Pulmonary artery endothelial cell (primary cell): ENCODE measurements at places on chromosomes 3 and 15.

GRCh38 chr15:69848096-69848495 lies 249.6 kb downstream of the TLE3 start:
- no peak for DNase-seq

- DNase-seq: no peak
Observed at GRCh38 chr3:32217339-32217738, 21.1 kb upstream of the CMTM8 start.

- no peak for DNase-seq
Observed at GRCh38 chr3:38314112-38314763, 32.1 kb downstream of the SLC22A14 start.

DNA sequence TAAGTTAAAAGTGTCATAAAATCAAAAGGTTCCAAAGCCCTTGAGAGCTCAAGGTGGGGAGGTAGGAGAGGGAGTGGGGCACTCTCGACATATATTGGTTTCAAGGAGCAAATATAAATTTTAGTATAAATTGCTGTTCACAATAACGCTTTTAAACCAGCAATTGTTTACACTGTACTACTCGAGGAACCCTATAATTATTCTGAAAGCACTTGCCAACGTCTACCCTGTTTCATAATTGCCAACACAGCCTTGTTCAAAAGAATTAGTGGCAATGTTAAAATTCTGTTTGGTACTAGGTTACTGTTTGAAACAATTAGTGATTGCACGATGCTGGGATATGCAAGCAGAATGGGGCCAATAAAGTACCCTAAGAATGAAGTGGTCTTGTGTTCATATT lies 76.3 kb upstream of the ICE2 start:
- no peak for DNase-seq

DNA sequence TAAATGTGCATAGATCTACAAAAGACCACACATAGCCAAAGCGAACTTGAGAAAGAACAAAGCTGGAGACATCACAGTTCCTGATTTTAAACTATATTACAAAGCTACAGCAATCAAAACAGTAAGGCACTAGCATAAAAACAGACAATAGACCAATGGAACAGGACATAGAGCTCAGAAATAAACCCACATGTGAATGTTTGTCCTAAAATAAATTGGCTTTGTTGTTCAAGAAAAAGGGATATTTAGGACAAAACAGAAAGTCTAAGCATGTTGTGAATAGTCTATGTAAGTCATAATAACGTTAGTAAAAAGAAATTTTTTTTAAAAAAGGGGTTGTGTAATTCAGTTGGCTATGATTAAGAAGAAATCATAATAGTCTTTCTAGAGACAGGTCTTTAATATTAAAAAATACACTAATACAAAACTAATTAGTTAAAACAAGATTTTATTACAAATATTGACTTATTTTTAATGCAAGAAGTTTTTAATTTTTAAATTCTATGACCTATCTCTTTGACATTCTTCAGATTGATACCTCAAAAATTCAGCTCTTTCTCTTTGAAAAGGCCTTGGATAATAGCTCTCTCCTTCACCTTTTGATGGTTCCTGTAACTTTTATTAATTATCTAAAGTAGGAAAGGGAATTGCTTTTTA lies 11.6 kb downstream of the TMEM212 start:
- no peak for DNase-seq

- DNase-seq: no peak
Observed at GRCh38 chr15:25368850-25369249, 70.0 kb downstream of the UBE3A start.

- no peak for DNase-seq
Observed at GRCh38 chr3:100131241-100131640, 16.9 kb upstream of the FILIP1L start.

GRCh38 chr3:48409291-48410201 lies 20.3 kb downstream of the PLXNB1 start:
- DNase-seq: no peak

DNA sequence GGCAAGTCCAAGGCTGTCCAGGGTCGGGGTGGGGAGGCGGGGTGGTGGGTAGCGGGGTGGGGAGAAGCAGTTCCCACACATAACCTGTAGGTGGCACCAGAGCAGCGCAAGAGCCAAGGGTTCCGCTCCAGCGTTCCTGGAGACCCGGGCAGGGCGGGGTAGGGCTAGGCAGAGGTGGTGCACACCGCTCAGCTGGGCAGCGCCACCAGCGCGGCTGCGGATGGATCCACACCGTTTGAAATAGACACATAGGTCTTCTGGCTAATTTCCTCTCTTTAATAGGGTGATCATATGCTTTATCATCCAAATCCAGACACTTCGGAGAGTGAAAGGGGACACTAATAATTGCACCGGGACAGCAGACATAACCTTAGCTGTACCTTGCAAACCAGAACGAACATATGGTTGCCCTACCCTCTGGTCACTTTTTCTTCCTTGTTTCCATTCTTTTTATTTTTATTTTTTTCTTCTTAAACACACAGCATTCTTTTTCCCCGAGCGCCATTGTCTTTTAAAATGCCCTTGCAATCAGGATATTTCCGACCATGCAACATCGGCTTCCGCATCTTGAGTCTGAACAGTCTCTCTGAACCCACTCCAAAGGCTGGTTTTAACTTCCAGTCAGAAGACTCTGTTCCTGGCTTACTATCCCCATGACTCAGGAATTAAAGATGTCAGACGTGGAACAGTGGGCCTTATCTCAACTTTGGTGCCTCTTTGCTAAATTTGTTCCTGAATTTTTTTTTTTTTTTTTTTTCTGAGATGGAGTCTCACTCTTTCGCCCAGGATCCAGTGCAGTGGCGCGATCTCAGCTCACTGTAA lies 12.5 kb upstream of the ZSCAN2 start:
- no peak for DNase-seq

GRCh38 chr3:82378392-82378791 lies 616.9 kb upstream of the GBE1 start:
- no peak for DNase-seq

- DNase-seq: no peak
Observed at GRCh38 chr15:52113708-52114107, 1.1 kb upstream of the BCL2L10 start.

- no peak for DNase-seq
Observed at GRCh38 chr3:113684271-113684819, 12.1 kb downstream of the USF3 start.

GRCh38 chr15:60519218-60519617 lies 40.3 kb upstream of the ICE2 start:
- DNase-seq: no peak

GRCh38 chr3:68123231-68123630 lies 468.8 kb upstream of the SUCLG2 start:
- no peak for DNase-seq

DNA sequence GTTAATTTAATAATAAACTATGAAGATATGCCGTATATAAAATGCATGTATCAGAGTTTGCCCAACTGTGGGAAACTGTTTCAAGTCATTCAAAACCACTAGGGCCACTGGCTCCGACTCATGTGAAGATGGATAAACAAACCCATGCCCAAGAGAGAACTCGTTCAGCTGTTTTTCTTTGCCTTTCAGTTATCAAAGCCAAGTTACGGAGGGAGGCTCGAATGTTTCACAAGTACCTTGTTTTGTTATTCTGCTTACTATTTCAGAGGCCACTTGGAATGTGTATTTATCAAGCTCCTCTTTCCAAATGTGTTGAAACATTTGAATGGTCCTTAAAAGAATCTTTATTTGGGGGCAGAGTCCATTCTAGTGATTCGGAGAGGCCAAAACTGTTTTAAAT lies 82.1 kb downstream of the DUT start:
- DNase-seq: no peak

GRCh38 chr3:149494022-149494758 lies 19.7 kb downstream of the TM4SF4 start:
- no peak for DNase-seq

- DNase-seq: no peak
Observed at GRCh38 chr3:71879089-71879488, 94.1 kb upstream of the PROK2 start.

DNA sequence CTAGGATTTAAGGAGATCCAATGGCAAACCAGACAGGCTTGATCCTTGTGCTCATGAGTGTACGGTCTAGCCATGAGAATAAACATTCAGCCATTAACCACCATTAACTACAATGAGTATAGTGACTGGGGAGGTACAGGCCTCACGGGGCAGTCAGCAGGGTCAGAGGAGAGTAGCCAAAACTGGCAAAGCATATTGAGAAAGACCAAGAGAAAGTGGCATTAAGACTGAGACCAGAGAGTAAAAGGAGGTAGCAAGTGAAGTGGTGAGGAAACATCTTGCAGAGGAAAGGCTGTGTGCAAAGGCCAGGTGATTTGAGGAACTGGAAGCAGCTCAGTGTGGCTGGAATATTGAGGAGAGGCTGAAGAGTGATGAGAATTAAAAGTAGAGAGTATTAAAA lies 407.2 kb upstream of the LMCD1 start:
- DNase-seq: no peak

GRCh38 chr3:139620438-139620837 lies 57.3 kb downstream of the NMNAT3 start:
- no peak for DNase-seq

- no peak for DNase-seq
Observed at GRCh38 chr3:31543375-31543774, 10.7 kb downstream of the STT3B start.

- no peak for DNase-seq
Observed at GRCh38 chr3:54916732-54917131, 11.1 kb downstream of the LRTM1 start.

DNA sequence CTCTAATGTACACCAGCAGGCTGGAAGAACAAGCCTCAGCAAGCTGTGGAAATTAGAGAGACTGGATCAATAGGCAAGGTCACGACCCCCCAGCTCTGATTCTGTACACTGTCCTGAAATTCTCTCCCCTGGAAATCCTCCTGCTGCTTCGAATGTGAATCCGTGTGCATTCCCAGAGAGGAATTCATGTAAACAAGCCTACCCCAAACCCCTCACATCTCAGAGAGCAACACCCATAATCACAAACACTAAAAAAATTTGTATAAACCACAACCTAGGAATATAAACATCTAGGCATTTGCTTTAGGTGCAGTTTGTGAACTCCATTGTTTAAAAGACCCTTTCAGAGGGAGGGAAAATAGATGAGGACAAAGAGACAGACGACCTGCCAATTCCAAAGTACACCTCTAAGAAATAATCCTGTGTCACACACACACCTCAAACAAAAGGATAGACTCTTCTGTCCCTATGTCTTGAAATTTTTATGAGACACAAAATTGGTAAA lies 325.2 kb downstream of the WDR72 start:
- no peak for DNase-seq

DNA sequence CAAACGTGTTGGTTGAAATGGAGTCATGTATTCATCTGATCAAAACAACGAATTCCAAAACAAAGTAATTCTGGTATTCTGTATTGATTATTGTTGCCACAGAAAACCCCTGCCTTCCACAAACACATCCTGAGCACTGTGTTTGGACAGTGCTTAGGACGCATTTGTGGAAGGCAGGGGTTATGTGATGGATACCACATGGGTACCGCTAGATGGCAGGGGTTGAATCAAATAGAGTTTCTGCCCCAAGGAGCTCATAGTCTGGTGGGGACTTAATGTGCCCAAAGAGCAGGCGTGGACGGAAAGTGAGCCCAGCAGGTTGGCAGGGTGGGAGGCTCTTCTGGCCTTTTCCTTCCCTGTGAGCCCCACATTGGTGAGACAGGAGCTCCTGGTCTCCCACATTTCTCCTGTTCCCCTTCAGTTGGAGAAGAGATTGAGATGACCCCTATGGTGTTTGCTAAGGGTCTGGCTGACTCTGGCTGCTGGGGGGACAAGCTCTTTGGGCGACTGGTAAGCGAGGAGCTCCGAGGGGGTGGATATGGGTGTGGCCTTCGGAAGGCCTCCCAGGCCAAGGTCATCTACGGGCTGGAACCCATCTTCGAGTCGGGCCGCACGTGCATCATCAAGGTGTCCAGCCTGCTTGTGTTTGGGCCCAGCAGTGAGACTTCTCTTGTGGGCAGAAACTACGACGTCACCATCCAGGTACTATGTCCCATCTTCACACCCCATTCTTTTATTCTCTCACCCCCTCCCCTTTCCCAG lies 22.1 kb upstream of the SLC28A1 start:
- no peak for DNase-seq

- no peak for DNase-seq
Observed at GRCh38 chr3:23203708-23204330, 692 bp downstream of the UBE2E2 start.

- DNase-seq: no peak
Observed at GRCh38 chr3:52188556-52188955, 9.4 kb upstream of the ALAS1 start.

GRCh38 chr3:53493963-53494791 lies at the start of gene CACNA1D:
Gene CACNA1D (plus strand): TSS chr3:53494611. CDS start chr3:53495167, 556 bp downstream.
- DNase-seq: no peak

GRCh38 chr3:111936967-111937366 lies 41.9 kb upstream of the ABHD10 start:
- DNase-seq: no peak

GRCh38 chr15:77625376-77625775 lies 7.3 kb downstream of the LINGO1 start:
- no peak for DNase-seq

DNA sequence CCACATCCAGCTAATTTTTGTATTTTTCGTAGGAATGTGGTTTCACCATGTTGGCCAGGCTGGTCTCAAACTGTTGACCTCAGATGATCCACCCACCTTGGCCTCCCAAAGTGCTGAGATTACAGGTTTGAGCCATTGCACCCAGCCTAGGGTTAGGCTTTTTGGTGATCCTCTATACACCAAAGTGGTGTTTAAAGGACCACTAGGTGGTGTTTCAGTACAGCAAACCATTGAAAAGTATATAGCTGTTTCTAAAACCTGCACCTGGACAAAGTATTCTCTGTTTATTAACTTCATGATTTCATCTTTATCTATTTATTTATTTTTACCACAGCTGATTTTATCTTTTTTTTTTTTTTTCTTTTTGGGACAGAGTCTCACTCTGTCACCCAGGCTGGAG lies 68.4 kb downstream of the MINDY2 start:
- no peak for DNase-seq

- no peak for DNase-seq
Observed at GRCh38 chr15:78167227-78167888, 18.2 kb downstream of the IDH3A start.

DNA sequence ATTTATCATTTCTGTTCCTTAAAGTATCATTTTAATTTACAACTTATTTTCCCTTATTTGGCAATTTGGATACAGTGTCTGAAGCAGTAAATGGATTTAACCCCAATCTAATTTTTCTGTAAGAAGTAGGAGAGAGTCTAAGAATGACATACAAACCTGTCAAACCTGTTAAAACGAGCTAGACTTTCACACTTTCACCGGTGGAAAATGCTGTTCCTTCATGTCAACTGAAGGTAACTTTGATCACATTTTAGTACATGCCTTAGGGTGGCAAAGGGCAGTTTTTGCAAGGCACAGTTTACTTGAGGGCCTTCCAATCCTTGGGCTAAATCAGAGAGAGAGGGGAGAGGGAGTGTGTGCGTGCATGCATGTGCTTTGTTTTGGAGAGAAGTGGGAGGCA lies 221.4 kb downstream of the THSD4 start:
- no peak for DNase-seq

DNA sequence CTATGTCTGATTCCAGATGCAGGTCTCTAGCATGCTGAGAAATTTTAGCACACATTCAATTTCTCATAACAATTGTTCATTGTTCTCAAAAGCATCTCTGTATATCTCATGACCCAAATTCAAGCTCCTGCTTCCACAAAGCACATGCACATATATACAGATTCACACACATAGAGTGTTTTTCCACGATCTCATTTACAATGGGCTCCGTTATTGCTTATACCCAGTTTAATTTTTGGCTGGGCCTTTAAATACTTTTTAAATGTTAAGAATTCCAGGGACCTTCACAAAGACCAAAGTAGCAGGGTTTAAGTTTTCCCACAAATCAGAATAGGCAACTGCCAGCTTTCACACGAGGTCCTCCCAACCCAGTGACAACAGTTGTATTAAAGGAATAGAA lies 333.5 kb upstream of the SEMA6D start:
- no peak for DNase-seq
